AG08396 (cell line): ENCODE measurements at places on chromosomes 6 and 20.

GRCh38 chr20:46582648-46583047 is 32.2 kb upstream of the OCSTAMP start:
- no peak for DNase-seq

DNA sequence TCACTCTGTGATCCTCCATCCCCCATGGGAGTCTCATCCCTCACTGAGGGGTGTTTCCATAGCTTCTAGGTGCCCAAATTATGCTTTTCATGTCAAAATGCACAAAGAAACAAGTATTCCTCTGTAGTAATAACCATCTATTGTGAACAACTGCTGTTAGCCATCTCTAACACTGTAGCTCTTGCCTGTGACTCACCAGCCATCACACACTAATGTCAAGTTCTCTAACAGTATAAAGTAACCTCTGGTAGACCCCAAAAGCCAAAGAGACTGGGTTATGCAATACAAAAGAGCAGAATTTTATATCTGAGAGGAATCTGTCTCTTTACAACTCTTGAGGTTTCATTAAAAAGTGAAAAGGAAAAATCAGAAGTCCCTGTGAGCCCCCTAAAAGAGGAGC is 25.4 kb upstream of the IYD start:
- DNase-seq, result no peak

DNA sequence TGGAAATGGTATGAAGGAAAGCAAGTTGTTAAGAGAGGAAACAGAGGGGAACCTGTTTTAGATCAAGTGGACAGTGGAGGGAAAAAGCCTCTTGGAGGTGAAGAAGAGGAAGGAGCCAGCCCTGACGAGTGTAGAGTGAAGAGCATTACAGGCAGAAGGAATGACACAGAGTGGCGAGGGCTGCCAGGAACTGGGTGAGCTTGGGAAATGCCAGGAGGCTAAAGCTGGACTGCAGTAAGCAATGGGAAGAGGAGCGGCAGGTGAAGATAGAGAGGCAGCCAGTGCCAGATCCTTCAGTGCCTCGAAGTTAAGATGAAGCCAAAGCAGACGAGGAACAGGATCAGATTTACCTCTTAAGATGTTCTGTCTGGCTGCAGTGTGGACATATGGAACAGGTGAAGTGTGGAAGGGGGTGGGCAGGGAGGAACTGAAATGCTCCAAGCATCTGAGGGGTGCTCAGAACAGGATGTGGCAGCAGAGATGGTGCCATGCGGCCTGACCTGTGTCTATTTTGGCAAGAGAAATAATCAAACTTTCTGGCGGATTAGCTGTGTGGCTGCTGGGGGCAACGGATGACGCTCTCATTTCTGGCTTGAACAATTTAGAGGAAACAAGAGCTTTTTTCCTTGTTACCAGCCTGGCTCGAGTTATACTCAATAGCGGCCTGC is 748.4 kb downstream of the PTPRT start:
- DNase-seq, result no peak

GRCh38 chr6:170176898-170177771 is 113.7 kb downstream of the DLL1 start:
- peak; percentile 45 for DNase-seq

- DNase-seq, result no peak
Measured at GRCh38 chr6:167795321-167795811, 31.3 kb upstream of the AFDN start.

- peak; percentile 71 for DNase-seq
Measured at GRCh38 chr20:8454137-8454712, 322.2 kb downstream of the PLCB1 start.

DNA sequence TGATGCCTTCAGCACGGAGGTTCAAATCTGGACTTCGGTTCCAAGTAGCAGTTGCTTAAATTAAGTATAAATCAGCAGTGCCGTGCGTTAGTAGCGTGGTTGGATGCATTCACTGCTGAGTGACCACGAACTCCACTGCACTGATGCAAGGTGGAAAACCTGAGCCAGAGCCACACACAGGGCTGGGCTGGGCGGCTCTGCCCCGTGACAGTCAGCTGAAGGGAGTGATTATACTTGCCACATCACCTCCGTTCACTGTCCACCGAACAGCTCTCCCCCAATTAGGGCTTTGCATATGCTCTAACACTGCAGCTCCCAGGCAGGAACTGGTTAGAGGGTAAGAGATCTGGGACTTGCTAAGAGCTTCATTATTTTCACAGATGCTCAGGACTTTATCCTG is 22.2 kb downstream of the PPP1R3G start:
- no peak for DNase-seq

DNA sequence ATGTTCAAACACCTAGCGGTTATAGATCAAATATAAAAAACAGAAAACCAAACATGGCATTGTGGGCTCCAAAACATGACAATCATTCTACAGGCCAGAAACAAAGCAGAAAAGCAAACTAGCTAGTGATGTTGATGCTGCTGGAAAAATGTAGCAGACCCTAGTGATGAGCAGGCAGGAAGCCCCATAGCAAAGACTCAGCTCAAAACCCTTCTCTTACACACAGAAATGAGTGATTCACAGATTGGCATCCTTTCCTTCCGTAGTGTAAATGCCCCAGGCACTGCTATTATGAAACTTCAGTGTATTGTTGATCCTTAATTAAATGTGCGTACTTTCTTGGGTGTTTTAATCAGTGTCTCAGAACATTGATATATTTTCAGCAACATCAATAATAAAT is 425.1 kb downstream of the UTRN start:
- peak; percentile 66 for DNase-seq

GRCh38 chr20:14235355-14235754 is 102.1 kb downstream of the FLRT3 start:
- DNase-seq, result peak; percentile 26

GRCh38 chr6:118917546-118918328 is 17.2 kb downstream of the MCM9 start:
- peak; percentile 8 for DNase-seq

DNA sequence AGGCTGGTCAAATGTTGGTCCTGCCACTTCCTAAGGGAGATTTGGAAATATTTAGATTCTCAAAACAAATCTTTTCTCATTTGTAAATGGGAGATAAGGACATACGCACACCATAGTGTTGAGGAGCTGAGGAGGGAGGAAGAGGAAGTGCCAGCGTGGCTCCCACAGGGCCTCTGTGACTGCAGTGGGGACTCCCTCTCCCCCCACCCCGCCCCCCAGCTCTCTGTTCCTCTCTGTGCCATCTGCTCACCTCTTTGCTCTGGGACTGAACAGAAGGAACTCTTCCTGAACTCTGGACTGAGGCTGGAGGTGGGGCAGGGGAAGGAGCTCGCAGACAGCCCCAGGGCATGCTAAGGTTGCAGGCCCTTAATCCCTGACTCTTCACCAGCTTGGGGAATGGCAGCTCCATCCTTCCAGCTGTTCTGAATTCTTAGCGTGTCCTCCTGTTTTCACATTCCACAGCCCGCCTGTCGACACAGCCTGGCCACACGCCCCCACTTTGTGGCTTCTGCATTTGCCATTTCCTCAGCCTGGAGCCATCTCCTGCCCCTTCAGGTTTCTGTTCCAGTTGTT is 11.4 kb downstream of the DDX27 start:
- no peak for DNase-seq

DNA sequence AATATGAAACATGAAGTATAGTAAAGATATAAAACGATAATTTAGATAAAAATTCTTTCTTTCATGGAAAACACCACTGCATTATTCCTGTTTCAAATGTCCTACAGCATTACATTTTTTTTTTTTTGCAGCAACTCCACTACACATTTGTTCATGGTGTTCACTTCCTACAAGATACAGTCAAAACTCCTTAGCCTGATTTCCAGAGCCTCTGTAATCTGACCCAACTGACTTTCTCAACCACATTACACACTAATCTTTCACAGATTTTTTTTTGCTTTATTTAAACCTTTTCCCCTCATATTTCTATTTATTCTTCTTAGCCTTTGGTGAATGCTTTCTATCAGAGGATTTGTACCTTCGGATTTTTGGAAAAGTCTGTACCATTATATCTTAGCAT is 176.5 kb upstream of the PDE7B start:
- no peak for DNase-seq

- DNase-seq, result no peak
Measured at GRCh38 chr20:41714030-41714429, 95.9 kb upstream of the CHD6 start.

DNA sequence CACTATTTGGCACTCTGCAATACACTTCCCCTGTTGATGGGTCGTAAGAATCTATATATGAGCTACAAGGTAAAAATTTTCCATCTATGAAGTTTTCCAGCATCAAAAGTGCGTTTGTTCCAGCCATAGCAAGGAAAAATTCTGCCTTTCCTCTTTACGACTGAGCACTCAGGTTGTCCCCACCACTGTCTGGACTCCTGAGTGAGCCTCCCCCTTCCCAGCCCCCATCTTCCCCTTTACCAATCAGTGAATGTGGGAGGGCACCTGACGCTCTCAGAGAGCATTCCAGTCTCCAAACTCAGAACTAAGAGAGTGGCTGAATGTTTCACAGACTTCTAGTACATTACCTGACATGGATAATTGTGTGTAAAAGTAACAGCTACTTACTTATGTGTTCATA is at the start of gene ALDH8A1:
Gene ALDH8A1 (minus strand): TSS at position 175 of the 400 bp plus-strand sequence. CDS start 48 bp downstream, at position 127.
- DNase-seq, result no peak

DNA sequence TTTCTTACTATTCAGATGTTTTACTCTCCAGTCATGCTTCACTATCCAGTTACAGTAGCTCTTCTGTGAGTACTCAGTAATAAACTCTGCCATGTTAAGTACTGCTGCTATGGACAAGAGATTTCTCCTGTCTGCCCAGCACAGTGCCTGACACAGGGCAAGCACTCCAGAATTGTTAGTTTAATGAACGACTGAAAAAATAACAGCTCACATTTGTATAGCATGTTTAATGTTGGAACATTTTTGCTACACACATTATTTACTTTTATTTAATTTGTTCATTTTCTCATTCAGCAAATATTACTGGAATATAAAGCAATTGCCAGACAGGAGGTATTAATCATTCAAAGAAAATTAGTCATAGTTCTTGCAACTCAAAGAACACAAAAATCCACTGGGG is 142.6 kb upstream of the HMGN3 start:
- DNase-seq, result no peak

- no peak for DNase-seq
Measured at GRCh38 chr20:46708172-46708860, 1.1 kb upstream of the SLC2A10 start.

- no peak for DNase-seq
Measured at GRCh38 chr6:25617997-25618396, 34.0 kb upstream of the SCGN start.

- DNase-seq, result no peak
Measured at GRCh38 chr6:166268431-166268830, 39.8 kb downstream of the PRR18 start.
